Lower lobe of right lung (tissue), 2 donors: ENCODE measurements at places on chromosomes 12 and 14.

- DNase-seq = no peak
Observed at GRCh38 chr12:94458877-94459727, 565 bp downstream of the CEP83 start.

DNA sequence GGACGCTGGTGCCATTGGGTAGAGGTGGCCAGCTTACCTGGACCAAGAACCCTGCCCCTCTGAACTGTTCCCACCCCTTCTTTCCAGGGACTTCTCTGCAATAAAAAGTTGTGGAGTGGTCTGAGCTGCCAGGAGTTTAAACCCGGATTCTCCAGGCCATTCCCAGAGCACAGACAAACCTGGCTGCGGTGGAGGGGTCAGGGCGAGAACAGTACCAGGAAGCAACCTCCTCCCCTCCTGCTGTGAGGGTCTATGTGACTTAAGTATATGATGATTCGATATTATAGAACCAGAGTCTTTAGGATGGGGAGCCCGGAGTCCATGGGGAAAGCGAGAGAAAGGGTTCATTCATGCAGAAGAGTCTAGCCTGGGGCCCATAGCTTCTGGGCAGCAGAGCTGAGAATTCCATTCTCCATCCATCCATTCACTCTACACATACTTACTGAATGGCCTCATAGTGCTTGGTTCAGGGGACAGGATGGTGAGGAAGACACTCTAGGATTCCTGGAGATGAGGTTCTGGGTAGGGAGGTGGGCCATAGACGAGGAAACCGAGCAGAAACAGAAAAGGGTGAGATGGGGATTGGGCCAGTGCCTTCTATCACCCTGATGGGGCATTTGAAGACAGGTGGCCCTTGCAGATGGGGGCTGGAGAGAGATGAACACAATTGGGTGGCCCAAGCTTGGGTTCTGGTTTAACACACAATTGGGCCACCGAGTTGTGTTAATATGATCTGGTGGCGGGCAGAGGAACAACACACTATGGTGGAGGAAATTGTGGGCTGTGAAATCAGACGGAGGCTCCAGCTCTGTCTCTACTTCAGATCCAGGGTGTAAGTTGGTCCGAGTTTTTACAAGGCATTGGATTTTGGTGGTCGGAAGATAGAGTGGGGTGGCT, 5.2 kb downstream of the KRT86 start:
- DNase-seq = no peak

DNA sequence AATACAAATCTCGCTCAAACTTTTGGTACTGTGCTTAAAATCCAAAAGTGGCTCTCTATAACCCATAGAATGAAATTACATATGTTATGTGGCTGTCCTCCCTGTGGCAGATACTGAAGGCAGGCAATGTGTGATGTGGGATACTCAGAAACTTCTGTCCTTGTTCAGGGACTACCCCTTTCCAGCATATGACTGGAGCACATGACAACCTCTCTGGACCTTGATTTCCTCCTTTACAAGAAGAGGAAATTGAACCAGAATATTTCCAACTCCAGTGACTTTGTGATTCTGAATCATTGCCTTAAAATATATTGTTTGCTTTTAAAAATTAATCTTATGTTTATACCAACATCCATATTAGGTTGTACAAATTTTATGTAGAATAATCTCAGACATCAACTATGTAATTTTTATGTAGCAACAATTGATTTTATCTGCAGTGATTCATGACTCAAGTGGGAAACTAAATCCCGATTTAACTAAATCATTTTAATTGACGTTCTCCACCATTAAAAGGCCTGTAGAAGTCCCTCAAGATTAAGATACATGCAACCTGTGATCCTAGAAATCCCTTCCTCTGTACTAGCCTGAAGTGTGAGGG, 162.4 kb downstream of the AKAP6 start:
- DNase-seq = no peak

GRCh38 chr12:132467511-132467910, 22.4 kb upstream of the FBRSL1 start:
- no peak for DNase-seq

DNA sequence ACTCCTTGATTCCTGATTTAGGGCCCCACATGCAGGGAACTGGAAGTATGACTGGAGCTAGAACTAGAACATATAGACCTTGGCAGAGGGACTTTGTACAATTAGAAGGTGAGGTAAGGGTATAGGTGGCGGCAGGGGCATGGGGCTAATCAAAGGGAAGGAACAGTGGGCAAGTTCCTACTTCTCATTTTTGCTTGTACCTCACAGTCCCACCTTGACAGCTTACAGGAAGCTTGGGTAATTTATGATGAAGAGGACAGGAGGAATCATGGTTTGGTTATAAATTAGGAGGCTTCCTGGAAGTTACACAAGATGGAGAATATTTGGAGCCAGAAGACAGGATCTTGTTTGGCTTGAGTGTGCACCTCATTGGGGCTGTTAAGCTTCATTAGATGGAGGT, 33.4 kb downstream of the SUSD6 start:
- no peak for DNase-seq

GRCh38 chr12:31524791-31525495, 66.0 kb downstream of the DENND5B start:
- DNase-seq = no peak

DNA sequence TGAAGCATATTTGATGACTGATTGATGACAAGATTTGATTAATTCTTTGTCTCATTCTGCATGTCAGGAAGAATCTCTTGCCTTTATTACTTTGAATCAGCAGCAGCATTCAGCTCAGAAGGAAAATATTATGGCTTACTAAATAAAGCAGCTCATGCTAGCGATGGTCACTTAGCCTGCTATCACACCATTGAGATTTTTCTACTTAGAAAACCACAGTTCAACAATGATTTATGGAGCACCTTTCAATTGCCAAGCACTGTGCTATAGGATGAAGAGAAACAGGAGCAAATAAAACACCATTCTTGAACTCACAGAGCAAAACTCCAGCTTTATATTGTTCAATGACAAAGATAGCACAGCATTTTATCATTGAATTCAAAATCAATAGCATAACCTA, 197.7 kb downstream of the CPNE8 start:
- no peak for DNase-seq

DNA sequence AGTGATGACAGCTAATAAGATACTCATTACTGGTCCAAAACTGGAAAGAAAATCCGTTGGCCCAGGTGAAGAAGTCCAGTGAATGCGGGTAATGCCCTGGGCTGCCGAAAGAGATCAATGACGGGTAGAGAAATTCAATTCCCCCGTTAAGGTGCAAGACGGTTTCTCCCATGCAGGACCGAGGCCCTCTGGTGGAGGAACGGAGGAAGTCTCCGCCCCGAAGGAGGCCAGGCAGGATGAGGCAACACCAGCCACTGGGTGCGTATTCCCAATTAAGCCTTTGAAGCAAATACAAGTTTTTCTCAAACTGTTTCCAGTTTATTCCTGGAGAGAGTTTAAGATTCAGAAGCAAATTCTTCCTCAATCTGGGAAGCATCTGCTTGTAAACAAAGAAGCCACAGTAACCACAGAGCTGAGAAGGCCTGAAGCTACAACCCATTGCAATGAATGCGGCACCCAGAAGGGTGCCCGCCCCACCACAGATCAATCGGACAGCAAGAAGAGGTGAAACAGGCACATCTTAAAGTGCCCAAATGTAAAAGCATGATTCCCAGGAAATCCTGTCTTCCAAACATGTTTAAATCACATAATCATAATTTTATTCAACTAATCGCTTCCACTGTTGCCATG, 118.5 kb downstream of the TTC7B start:
- peak; percentile 84 for DNase-seq

DNA sequence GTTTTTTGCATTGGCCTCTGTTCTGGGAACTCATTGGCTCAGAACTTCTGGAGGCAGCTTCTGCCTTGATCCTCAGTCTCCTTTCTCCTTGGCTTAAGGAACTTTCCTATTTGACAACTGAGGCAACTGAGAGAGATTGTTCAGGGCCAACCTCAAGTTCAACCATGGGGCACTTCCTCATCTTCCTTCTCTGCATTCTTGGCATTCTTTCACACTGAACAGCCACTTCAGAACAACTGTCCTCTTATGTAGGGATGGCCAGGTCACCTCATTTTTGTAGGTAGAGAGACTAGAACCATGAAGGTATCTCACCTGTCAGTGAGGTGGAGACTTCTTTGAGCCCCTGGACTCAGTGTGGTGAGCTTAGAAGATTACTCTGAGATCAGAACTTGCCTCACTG, 63.0 kb upstream of the NRXN3 start:
- DNase-seq = no peak

DNA sequence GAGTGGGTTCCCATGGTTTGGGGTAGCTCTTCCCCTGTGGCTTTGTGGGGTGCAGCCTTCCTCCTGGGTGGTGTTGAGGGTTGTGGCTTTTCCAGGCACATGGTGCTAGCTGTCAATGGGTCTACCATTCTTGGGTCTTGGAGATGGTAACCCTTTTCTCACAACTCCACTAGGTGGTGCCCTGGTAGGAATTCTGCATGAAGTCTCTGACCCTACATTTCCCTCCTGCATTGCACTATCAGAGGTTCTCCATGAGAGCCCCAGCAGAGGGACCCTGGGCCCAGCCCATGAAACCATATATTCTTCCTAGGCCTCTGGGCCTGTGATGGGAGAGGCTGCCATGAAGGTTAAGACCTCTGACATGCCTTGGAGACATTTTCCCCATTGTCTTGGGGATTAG, 1093.3 kb downstream of the SLC16A7 start:
- no peak for DNase-seq

- no peak for DNase-seq
Observed at GRCh38 chr12:124919521-124920352, 5.3 kb upstream of the UBC start.

DNA sequence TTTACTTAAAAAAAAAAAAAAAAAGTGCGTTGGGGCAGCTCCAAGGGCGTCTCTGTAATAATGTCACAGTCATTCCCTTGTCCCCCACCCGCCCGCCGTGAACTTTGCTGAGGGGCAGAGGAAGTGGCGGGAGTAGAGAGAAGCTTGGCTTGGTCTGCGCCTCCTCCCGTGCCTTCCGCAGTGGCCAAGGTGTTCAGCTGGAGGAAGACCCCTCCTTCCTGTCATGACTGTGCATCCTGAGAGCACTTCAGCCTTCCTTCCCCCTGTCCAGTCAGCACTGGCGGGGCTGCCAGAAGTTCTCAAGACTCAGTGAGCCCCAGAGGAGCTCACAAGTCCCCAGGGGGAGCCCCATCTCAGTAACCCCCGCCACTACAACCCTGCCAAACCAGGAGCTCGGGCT, 32.2 kb downstream of the AACS start:
- no peak for DNase-seq

- DNase-seq = peak; percentile 50
Observed at GRCh38 chr12:54173066-54173726, 15.6 kb downstream of the SMUG1 start.

GRCh38 chr12:108980831-108981618, 39.8 kb downstream of the SVOP start:
- DNase-seq = no peak

DNA sequence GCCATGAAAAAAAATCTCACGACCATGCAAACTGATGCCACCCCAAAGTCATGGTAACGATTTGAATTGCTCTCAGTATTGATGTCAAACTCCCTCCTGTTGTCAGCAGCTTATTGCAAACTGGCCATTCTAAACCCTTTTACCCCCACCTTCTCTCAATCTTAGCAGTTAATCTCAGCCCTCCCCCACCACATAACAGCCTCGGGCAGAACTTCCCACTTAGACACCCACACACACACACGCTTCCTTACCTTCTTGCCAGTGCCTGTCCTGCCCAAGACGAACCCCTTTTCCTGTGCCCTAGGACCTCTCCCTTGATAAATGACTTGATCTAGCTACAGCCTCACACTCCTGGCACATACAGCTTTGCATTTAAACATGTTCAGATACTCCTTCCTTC, 56.6 kb downstream of the GPATCH2L start:
- no peak for DNase-seq

DNA sequence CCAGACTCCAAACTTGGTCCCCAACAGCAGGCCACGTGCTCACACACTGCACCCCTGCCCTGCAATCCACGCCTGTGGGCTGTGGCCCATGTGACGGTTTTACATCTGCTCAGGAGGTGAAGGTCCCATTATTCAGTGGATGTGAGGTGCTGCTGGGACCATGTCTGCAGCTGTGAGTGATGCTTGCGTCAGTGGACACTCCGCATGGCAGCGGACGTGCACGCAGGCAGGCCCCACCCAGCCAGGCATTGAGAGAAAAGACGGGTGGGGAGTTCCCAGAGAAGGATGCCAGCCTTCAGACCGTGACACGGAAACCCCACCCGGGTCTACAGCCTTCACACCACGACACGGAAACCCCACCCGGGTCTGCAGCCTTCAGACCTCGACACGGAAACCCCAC, 67.6 kb downstream of the NOC4L start:
- DNase-seq = no peak

DNA sequence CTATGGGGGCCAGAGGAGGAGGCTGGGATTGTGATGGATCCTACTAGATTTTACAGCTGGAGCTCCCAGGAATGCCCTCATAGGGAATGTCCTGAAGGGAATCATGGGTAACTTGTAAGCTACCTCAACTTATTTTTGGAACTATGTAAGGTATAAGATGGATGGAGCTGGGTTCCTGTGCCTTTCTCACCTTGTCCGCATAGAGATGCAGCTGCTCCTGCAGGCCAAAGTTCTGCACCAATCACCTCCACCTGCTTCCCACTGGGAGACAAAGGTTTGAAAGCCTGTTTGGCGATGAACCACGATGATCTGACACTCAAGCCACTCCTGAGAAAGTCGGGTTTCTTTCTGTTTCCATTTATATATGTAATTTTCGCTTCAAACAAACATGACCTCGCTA, 648 bp upstream of the AKAP5 start:
- no peak for DNase-seq

GRCh38 chr14:56161658-56162057, 43.4 kb downstream of the PELI2 start:
- no peak for DNase-seq

- DNase-seq = no peak
Observed at GRCh38 chr12:128982933-128983332, 129.7 kb downstream of the GLT1D1 start.

- DNase-seq = no peak
Observed at GRCh38 chr14:94665121-94665520, 52.9 kb downstream of the SERPINA3 start.

- no peak for DNase-seq
Observed at GRCh38 chr12:123897221-123897620, 75.4 kb downstream of the CCDC92 start.

GRCh38 chr12:6076776-6077691, 47.4 kb downstream of the VWF start:
- DNase-seq = no peak

GRCh38 chr12:25051171-25051570, 102.3 kb upstream of the BCAT1 start:
- DNase-seq = no peak

DNA sequence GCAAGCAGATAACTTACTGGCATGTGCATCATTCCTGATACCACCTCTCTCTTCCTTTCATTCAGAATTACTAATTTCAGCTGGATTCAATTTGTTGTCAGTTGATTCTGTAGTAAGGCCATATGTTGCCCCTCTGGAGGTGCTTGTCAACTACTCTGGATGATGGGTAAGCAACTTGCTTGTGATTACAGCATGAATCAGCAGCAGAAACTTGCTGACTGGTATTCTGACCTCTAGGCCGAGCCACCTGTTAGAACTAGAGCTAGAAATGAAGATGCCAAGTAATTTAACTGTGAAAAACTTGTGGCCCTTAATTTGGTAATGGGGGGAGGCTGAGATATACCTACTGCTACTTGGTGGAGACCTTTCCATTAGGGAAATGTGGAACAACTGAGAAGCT, 5.1 kb downstream of the RNF10 start:
- DNase-seq = no peak
